ENCODE measurements at places on chromosomes 5 and 9.

DNA sequence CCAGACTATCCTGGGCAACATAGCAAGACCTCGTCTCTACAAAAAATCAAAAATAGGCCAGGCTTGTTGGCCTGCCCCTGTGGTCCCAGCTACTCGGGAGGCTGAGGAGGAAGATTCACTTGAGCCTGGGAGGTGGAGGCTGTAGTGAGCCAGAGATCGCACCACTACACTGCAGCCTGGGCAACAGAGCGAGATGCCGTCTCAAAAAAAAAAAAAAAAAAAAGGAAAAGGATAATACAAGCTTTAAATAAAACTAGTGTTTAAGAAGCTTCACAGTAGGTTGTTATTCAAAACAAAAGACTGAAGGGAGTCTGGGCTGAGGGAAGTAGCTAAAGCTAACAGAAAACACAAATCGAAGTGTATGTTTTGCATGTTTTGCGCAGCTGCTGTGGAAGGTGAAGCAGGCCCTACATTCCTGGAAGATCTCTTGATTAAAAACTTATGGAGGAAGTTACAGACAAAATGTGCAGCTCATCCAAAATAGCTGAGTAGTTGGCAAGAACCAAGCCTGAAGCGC, 581 bp upstream of the C9orf40 start:
- DNase-seq: no peak

DNA sequence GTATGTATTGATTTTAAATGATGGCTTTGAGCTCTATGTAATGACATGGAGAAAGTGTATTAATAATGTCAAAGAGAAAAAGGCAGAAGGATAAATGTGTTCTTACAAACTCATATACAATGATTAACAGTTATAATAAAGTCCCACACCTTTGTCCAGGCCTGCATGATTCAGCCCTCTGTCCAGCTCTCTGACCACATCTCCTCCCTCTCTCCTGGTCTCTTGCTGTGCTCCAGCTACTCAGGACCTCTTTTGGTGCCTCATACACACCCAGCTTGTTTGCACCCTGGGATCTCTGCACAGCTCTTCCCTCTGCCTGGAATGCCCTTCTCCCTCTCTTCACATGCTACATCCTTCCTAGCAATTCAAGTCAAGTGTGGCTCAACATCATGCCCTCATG, 37.5 kb upstream of the DMRT1 start:
- DNase-seq: no peak

DNA sequence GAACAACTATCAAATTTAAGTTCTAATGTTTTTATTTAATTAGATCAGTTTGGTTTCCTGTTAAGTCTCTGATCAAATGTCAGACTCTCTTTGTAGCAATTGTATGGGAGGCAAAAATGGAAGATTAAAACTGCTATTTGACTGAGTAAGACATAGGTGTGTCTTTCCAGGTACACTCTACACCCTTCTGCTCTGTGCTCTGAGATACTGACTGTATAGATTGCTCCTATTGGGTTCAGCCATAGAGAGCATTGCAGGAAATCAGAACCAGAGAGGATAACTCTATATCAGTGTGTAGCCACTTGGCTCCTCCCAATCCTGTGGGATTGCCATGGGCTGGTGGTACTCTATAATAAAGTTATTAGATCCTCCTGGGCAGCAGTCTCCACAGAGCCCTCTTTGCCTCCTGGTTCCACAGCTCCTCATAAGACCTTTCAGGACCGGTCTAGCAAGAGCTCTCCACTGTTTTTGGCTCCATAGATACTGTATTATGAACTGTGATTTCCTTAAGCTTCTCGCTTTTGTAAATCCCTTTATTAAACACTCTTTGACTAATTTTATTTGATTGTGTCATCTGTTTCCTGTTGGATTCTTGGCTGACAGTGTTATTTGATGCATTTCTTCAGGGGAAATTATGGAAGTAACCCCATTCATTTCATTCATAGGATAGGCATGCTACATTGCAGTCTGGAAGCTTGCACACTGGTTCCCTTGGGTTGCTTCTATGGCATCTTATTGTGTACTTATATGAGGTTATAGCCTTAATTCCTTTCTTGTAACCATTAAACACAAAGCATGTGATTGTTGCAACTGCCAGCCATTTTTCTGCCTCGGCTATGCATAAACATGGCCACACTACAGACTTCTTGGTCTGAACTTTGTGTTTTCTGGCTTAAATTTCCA, 115.6 kb downstream of the VCAN start:
- no peak for DNase-seq

- no peak for DNase-seq
These were observed 16.1 kb downstream of the RAI14 start for GRCh38 chr5:34672196-34672595.

GRCh38 chr9:129832982-129833381, 2.1 kb downstream of the C9orf78 start:
- no peak for DNase-seq

- no peak for DNase-seq
These were observed 23.3 kb upstream of the ABLIM3 start for GRCh38 chr5:149117970-149118369.

DNA sequence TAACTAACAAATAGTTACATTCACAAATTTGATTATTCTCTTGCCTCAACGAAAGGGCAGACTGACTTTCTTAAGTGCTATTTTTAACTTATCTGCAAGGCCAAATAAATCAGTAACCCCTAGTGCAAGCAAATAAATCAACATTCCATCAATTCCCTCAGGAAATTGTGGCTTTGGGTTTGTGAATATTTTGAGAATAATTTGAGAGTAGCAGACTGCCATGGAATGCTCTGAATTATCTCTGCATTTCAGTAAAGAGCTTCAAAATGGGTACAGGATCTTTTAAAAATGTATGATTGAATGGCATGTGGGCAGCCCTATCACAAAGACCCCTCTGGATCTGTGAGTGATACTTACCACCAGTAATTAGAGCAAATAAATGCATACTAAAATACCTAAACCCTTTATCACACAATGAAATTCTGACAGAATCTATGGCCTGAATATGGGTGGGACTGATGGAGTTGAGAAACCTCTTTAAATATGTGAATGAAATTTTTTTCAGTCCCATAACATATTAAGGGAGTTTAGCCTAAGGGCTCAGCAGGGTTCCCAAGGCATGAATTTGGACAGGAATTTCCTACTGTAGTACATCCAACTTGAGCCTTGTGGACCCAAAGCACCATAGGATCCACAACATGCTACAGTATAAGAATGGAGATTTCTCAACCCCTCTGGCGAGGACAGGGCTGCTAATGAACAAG, 92.5 kb upstream of the ITGA2 start:
- DNase-seq: no peak

DNA sequence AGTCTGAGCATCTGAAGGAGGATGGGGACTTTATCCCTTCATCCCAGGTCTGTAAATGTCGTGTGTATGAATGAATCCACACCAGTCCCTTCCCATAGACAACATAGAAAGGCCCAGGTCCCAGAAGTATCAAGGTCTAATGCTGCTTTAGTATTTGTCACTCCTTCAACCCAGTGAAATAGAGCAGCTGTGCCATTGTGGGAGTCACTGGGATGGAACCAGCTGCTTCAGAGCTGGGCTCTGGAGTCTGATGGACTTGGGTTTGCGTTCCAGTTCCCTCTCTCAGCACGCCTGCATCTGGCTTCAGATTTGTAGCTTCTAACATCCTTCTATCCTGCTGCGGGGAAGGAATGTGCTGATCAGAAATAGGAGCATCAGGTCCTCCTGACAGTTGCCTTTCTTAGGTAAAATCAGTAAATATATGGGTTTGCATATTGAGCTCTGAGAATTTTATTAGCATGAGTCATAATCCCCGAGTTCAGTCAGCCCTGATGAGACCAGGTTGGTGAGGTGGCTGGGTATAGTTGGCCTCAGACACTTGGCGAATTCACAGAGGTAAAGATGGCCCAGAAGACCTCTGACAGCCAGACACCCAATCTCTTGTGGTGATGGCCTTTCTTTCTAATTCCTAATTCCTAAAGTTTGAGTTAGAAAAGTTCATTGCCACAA, 10.1 kb downstream of the ACO1 start:
- DNase-seq: no peak

GRCh38 chr9:26746357-26747072, 146.1 kb downstream of the CAAP1 start:
- DNase-seq: no peak

- no peak for DNase-seq
These were observed 65.8 kb upstream of the NFIL3 start for GRCh38 chr9:91489361-91489899.

- no peak for DNase-seq
These were observed 406.2 kb upstream of the BRINP1 start for GRCh38 chr9:119775410-119775809.

GRCh38 chr5:77846422-77847128, 70.4 kb upstream of the TBCA start:
- DNase-seq: no peak

DNA sequence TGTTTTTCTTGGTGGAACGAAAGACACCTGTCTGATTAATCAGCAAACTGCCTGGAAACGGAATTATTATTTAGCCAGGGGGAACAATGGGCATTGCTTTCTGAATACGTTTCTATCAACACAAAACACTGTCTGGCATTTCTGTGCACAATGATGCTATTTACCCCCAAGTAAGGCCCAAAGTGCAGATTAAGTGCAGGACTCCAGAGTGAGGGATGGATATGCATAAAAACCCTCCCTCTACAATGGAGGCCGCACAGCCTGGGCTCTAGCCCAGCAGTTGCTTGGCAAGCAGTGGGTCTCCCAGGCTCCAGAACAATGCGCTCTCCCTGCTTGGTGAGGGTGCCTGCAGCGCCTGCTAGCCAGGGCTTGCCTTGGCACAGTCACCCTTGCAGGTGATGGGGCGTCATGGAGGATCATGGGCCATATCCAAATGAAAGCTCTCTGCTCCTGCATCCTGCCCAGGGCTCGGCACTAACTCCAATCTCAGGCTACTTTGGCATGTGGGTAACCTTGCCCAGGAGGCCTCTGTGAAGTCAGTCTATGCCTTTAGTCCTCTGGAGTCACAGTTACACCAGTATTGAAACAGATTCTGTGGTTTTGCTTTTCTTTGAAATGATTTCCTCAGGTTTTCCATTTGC, 11.5 kb upstream of the SPATA24 start:
- DNase-seq: no peak

DNA sequence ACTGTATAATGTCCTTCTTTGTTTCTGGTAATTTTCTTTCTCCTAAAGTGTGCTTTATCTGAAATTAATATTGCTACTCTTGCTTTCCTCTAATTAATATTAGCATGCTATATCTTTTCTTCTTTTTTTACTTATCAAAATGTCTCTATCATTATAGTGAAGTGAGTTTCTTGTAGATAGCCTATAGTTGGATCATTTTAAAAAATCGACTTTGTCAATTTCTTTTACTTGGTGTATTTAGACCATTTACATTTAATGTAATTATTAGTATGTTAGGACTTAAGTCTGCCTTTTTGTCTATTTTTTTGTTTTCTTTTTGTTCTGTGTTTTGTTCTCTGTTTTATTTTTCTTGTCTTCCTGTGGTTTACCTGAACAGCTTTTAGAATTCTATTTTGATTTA, 35.4 kb upstream of the RNF130 start:
- DNase-seq: no peak

DNA sequence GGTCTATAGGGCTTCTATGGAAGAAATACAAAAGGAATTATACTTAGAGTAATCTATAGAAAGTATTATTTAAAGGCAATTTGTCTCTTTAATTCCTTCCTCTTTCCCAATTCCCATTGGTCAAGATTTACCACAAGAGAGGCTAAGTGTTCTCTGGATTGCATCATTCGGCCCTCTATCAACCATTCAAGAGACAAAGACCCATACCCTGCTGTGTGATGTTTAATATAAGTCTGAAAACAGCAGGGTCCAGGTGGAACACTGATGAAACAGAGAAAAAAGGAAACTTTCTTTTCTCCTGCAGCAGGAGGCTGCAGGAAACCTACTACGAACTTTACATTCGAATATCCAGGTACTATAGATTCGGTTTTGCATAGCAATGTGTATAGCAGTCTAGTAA, 323.4 kb downstream of the CHSY3 start:
- DNase-seq: peak; percentile 1

DNA sequence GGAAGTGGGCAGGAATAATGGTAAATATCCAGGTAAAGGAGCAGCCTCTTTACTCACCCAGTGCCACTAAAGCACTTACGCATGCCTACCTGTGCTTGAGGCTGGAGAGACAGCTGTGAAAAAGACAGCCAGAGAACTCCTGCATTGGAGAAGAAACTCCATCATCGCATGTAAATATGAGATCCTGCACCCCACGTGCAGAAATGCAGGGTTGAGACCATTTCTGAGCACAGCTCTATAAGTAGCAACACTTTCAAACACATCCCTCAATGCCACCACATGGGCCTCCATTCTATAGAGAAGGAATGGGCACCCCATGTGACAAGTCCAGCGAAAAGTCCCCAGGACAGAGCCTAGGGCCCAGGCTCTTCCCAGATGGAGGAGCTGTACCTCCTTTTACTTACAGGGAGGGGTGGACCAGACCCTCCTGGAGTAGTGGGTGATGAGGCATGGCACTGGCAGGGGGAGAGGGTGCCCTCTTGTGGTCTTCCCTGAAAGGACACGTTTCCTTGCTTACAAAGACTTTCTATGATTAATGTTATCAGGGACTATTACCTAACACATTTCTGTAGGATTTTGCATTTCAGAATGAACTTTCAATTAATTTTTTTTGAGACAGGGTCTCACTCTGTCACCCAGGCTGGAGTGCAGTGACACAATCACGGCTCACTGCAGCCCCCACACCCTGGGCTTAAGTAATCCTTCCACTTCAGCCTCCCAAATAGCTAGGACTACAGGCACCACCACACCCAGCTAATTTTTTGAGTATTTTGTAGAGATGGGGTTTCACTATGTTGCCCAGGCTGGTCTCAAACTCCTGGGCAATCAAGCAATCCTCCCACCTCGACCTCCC, 55.3 kb upstream of the IL17B start:
- DNase-seq: peak; percentile 12

- DNase-seq: no peak
These were observed 226.8 kb upstream of the IRX4 start for GRCh38 chr5:2109566-2109965.

- no peak for DNase-seq
These were observed 512.7 kb downstream of the SLCO4C1 start for GRCh38 chr5:101783241-101784013.

DNA sequence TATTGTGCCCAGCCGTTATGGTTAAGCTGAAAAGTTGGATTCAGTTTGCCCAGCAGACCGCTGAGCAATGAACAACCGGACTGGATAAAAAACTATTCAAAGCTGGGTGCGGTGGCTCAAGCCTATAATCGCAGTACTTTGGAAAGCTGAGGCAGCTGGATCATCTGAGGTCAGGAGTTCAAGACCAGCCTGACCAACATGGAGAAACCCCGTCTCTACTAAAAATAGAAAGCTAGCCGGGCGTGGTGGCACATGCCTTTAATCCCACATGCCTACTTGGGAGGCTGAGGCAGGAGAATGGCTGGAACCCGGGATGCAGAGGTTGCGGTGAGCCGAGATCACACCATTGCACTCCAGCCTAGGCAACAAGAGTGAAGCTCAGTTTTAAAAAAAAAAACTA, 318.4 kb downstream of the RAB3C start:
- DNase-seq: no peak

DNA sequence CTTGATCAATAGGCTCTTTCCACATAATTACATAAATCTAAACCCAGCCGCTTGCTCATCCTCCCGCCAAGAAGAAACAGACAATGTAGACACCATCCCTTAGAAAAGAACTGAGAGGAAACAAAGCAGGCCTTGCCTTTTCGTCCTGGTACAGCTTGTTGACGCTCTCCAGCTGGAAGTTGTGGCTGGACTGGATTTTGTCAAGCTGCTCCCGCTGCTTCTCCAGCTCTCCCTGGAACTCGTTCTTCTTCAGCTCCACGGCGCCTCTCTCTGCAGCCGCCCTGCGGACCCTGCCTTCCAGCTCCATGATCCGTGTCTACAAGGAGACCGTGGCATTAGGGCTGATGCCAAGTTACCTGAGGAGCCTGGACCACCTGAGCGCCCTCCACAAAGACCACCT, 22.1 kb downstream of the GOLM1 start:
- DNase-seq: no peak

GRCh38 chr5:135729321-135729786, 105.1 kb upstream of the SLC25A48 start:
- no peak for DNase-seq

All from NCI-H1930 (cell line).